ENCODE measurements at places on chromosomes 5 and 9.

- DNase-seq: no peak
Observed at GRCh38 chr9:118959366-118959765, 409.9 kb downstream of the BRINP1 start.

DNA sequence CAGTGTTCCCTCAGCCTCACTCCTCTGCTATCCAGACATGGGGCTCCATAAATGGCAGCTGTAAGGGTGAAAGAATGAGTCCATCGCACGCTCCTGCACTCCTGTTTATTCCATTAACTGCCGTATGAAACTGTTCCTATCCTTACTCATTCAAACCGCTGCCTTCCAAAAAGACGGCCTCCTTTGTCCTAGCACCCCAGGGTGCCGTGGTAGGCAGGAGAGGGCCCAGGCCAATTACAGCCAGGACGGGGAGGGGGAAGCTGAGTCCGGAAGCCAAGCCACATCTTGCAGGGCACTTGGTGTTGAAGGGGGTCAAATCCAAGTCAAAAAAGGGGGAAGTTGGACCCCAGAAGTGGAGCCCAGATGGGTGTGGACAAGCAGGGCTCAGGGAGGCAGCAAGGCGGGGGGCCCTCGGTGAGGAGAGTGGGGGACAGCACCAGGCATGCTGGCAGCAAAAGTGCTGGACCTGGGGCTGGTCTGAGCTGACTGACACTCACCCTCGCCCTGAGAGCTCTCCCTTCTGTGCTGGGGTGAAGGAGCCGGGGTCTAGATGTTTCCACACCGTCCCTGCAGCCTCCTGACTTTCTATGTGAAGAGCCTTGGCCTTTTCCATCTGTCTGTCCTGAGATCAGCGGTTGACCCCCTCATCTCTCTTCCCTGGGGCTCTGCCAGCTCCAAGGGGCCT, 63.3 kb downstream of the COL23A1 start:
- no peak for DNase-seq

- DNase-seq: no peak
Observed at GRCh38 chr9:30172206-30172605, 2212.2 kb upstream of the ACO1 start.

DNA sequence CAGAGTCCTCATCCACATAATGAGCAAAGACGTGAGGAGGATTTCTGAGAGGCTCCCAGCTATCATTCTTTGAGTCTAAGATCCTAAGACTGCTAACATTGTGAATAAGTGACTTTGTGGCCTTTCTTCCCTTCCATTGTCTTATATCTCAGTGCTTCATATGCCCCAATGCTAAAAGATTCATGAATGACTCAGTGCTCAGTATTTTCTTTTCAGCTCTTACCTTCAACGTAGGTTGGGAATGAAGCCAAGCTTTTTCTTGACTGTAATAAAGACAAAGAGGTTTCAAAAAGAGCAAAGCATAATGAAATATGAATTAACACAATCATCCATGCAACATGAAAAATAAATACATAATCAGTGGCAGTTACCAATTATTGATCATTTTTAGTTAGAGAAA, 146.4 kb downstream of the ENTREP1 start:
- no peak for DNase-seq

DNA sequence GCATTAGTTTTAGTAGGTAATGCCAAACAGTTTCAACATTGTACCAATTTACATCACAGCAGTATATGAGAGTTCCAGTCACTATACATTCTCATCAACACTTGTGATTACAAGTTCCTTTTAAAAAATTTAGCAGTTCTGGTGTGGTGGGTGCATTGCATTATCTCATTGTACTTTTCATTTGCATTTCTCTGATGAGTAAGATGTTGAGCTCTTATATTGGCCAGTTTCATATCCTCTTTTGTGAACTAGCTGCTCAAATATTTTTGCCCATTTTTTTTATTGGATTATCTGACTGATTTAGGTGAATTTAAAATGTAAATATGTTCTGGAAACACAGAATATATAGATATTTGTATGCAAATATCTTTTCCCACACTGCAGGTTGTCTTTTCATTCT, 160.9 kb upstream of the NR3C1 start:
- no peak for DNase-seq

- no peak for DNase-seq
Observed at GRCh38 chr9:69923972-69924371, 103.4 kb downstream of the CFAP95 start.

DNA sequence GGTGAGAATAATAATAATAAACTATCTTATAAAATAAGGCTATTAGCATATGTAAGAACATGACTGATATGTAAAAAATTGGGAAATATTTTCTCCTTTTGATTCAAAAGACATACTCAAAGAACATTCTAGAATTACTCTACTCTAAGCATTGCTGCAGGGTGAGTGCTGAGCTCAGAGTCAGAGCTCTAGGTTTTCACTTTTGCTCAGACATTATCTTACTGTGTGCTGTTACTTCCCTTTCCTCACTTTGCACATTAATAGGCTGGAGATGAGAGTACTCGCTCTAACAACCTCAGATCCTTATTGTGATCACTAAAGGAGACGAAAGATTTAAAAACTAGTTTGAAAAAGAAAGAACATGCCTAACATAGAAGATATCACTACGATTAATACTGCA, 99.4 kb upstream of the C9orf72 start:
- DNase-seq: no peak

DNA sequence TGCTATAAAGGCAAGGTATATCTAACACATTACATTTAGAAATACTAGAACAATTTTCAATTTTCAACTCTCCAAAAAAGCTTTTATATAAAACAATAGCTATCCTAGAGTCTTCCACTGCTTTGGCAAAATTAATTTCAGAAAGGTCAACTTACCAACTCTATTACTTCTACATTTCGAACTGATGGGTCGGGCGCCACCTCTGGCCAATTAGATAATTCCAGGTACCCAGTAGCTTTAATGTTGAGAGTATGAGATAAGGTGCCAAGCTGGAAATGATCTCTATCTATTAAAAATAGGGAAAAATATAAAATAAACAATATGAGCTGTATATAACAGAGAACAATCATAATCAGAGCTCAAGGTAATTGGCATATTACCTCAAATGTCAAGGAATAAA, 166.6 kb downstream of the AP3B1 start:
- DNase-seq: no peak

GRCh38 chr9:127847178-127847510, 7.3 kb downstream of the ENG start:
- no peak for DNase-seq

DNA sequence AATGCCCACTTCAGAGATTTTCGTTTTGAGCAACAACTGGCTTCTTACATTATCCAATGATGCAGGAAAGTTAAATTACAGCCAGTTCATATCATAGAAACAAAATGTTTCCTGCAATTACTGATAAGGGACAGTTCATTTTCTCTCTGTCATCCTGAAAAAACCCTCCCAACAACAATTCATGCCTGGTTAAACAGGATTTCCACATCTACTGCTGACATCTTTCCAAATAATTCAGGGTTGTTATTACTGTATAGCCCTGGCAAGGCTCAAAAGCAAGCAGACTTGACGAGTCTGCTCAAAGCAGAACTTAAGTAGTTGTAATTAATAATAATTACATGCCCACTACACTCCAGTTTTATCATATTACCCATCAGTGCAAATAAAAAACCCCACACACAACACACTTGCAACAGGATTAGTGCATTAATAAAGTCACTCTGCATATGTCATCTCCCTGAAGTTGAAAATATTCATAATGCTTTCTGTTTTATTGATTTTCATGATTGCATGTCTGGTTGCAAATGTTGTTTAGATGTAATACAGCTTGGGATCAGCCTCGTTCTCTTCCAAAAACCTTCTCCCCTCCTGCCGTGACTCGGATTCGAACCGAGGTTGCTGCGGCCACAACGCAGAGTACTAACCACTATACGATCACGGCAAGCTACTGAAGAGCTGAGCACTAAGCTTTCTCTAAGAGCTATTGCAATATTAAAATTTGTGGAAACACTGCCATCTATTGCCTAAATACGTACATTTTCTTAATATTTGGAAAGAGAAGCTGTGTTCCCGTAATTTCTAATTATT, 119.6 kb upstream of the NFIB start:
- no peak for DNase-seq

- no peak for DNase-seq
Observed at GRCh38 chr5:131296213-131296672, 32.4 kb downstream of the CDC42SE2 start.

DNA sequence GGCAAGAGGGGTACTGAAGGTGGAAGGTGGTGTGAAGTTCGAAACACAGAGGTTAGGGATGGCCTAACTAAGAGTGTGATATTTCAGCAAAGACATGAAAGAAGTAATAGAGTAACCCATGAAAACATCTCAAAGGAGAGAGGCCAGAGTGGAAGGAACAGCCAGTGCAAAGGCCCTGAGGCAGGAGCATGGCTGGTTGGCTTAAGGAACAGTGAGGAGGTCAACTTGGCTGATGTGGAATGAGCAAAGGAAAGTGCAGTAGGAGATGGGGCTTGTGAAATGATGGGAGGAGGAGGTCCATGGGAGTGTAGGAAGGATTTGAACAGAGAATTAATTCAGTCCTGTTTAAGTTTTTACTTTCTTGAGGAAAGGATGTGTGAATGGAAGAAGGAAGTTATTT, 178.3 kb upstream of the ZNF608 start:
- DNase-seq: no peak

DNA sequence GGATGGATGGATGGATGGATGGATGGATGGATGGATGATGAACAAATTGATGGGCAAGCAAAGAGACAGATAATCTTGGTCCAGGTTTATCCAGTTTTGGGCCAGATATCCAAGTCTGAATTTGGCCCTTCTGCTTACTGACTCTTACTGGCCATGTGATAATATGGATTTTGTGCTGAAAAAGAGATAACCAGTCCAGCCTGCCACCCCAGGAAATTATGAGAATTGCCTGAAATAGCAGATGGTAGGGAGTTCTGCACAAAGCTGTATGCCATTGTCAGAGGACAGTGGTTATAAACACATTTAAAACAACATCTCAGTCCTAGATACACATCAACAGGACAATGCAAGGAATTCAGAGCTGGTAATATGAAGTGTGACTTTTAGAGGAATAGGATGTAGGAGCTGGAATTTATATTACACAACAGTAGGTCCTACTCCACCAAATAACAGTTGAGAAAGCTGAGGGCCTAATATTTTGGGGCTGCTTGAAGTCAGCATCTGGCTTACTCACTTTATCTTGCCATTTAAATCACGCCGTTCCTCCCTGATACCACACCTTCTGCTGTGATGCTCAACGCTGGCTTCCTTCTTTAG, 9.0 kb upstream of the FAT2 start:
- DNase-seq: no peak

- no peak for DNase-seq
Observed at GRCh38 chr9:77848897-77849296, 182.7 kb downstream of the GNAQ start.

- DNase-seq: no peak
Observed at GRCh38 chr9:4262735-4263141, 37.1 kb downstream of the GLIS3 start.

GRCh38 chr9:36847781-36848673, 186.0 kb downstream of the PAX5 start:
- DNase-seq: no peak

GRCh38 chr5:103408408-103408807, 149.8 kb downstream of the MACIR start:
- no peak for DNase-seq

- no peak for DNase-seq
Observed at GRCh38 chr5:8322484-8322883, 453.5 kb downstream of the MTRR start.

GRCh38 chr5:117191251-117191650, 616.6 kb upstream of the SEMA6A start:
- DNase-seq: no peak

- no peak for DNase-seq
Observed at GRCh38 chr9:95725045-95725444, 150.4 kb upstream of the ERCC6L2 start.

DNA sequence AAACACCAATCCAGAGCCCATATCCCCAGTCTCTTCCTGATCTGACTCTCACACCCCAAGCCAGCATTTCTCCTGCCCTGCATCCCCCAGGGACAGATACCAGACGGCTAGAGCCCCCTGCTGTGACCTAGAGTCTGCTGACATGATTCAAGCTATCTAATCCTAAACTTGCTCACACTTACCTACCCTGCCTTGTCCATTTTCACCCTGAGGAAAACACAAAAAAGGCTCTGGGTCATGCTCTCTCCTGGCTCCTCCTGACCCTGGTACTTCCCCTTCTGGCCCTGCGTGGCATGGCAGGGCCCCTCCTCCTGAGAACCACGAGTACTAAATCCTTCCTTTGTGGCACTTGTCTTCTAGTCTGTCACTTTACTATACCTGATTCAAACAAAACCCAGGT, 2.8 kb upstream of the ARRDC1 start:
- no peak for DNase-seq

GRCh38 chr5:116063950-116064349, 20.9 kb upstream of the COMMD10 start:
- no peak for DNase-seq

DNA sequence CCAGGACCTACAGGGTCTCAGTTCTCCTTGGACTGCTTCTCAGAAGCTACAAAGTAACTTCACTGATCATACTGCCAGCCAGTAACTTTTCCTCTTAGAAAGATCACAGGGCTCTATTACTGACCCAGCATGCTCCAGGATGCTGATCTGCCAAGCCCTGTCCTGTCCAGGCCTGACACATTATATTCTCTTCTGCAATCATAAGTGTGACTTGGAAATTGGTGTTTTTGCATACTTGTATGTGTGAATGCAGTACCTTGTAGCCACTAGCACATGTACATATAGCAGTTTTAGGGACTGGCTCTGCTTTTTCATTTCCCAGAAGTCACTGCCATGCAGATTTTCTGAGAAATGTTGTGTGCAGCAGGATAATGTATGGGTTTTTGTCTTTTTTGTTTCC, 40.1 kb upstream of the CCNH start:
- DNase-seq: no peak

DNA sequence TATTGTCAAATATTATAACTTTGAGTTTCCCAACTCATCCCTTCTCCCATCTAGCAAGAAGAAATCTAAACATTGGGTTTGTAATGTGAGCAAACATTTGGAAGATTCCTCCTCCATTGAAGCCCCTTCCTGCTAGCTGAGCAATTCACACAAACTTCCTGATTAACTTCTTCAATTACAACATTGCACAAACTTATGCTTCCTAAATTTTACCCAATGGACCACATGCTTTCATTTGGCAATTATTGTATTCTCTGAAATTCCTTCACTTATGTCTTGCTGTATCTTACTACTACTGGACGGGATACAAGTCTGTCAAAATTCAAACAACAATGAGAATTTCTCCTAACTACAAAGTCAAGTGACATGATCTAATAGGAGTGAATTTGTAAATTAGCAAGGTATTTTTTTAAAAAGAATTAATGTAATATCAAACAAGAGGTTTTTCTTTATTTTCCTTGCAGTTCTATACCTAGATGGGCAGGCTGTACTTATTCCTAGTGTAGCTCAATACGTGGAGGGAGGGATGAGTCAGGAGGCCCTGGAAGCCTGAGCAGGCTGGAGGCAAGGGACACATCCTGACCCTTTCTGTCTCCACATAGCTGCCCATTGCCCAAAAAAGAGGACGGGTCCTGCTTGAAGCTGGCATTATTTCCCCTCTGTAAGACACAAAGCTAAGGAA, 11.8 kb upstream of the IFNW1 start:
- no peak for DNase-seq

- DNase-seq: no peak
Observed at GRCh38 chr9:108443741-108444140, 412.0 kb downstream of the ACTL7B start.

- DNase-seq: no peak
Observed at GRCh38 chr5:89030798-89031197, 147.8 kb upstream of the MEF2C start.

GRCh38 chr5:168266016-168266415, 25.4 kb upstream of the WWC1 start:
- no peak for DNase-seq
